Effector CD4-positive, alpha-beta T cell (primary cell): ENCODE measurements at places on chromosomes 7 and 10.

GRCh38 chr7:80804589-80804988, 114.3 kb downstream of the SEMA3C start:
- no peak for DNase-seq

GRCh38 chr10:11118686-11119085, 101.0 kb downstream of the CELF2 start:
- no peak for DNase-seq

DNA sequence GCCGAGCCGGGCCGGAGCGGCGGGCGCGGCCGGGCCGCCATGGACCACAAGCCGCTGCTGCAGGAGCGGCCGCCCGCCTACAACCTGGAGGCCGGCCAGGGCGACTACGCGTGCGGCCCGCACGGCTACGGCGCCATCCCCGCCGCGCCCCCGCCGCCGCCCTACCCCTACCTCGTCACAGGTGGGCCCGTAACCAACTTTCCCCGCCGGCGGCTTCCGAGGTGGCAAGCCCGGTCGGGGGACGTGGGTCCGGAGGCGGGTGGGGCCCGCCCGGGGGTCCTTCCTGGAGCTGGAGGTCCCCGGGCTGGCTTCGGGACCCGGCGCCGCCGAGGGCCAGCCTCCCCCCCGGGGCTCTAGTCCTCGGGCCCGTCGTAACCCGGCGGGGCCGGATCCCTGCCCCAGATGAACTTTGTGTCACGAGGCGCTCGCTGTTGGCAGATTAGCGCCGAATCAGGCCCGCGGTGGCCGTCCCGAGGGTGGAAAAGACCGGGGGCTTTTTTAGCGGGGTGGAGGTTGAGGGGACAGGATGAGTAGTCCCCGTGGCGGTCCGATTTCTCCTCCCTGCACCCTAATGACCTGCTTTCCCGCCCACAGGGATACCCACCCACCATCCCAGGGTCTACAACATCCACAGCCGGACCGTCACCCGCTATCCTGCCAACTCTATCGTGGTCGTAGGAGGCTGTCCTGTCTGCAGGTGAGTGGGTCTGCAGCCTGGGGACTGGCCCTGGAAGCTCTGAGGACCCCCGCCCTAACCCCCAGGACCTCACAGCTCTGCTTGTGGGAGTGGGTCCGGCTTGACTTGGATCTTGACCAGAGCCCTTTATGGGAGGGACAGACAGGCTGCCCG, 496 bp downstream of the BRI3 start:
- DNase-seq, result no peak

DNA sequence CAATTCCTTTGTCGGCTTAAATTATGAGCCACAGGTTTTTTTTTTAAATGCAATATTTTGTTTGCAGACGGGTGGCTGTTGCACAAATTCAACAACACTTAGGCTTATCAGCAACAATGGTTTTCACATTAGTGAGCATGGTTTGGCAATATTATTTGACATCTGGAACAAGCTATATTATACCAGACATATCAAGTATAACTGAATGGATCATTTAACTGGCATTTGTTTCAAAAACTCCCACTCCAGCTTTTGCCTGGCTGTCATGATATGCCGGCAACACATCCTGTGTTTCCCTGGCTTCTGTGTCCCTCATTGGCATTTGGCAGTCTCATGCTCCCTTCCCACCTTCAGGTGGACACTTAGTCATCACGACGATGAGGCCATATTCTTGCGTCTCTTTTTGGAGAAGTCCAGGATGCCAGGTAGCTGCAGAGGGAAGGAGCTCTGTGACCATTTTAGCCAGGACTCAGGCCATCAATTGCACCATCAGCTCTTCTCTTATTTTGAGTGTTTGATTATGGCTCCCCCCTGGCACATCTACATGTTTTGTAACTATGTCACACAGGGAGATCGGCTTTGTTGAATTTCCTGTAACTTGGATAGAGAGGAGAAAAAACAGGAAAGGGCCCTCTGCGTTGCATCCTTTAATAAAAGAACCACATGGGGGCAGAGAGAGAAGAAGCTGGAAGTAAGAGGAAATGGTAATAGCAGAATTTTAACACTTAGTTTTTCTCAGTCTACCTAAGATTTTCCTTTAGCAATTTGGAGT, 413.9 kb downstream of the LRMDA start:
- no peak for DNase-seq

DNA sequence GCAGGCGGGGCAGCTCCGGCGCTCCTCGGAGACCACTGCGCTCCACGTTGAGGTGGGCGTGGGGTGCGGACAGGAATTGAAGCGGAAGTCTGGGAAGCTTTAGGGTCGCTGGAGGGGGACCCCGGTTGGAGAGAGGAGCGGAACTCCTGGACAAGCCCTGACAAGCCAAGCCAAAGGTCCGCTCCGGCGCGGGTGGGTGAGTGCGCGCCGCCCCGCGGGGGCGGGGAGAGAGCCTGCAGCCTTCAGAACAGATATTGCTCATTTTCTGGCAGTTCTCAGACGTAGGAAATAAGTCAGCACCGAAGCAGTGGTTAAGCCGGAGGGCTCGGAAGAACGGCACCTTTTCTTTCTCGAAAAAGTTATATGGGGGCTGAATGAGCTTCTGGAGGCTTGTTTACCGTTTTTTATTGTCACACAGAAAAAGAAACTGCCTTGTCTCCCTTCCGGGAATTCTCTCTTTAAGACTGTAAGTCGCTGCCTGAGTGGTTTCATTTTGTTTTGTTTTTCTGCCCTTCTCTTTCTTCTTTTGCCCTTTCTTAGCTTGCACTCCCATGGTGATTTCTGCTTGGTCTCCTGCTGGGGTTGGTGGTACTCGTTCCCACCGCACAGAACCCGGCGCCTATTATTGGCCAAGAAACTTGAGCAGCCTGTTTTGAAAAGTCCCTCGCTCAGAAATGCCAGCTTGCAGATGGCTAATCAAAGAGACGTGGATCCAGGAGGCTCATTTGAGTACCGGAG, 732 bp downstream of the FAS start:
- DNase-seq, result peak; percentile 54

GRCh38 chr7:26668821-26669220, 195.6 kb downstream of the SKAP2 start:
- no peak for DNase-seq

DNA sequence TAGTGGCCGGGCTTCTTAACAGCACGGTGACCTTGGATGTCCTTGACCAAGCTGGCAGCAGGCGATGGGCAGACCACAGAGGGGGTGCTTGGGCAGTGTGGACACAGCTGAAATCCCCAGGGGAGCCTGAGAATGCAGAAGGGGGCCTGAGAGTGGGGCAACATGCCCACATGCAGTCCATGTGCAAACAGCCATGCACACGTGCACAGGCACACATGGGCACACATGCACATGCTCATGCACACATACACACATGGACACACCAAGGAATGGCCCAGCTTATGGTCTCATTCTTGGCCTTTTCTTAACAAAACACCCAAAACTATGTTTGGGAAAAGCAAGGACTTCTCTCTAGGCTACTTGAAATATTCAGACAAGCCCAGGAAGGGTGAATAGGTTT, 483.9 kb upstream of the MKI67 start:
- no peak for DNase-seq
